ENCODE measurements at places on chromosomes 13 and 19.

DNA sequence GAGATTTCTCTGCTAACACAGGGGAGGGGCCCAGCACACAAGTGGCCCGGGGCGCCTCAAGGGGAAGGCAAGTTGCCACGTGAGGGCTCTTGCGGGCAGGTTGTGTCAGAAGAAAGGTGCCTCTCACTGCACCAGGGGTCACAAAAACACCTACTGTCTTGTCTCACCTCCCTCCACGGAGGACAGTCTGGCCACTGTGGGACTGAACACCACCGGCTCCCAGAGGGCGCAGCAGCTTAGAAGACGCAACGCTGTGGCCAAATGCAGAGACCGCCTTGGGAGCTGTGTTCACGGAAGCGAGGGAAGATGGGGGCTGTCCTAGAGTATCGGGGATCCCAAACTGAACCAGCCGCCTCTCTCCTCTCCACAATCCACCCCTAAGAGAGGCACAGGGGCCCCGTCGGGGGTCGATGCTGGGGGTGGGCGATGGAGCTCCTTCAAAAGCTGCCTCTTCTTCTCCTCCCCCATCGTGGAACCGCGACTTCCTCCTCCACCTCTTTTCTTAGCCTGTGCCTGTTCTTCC lies 177.5 kb downstream of the FOXO1 start:
- DNase-seq: no peak

GRCh38 chr13:37448153-37448552 lies 150.4 kb downstream of the POSTN start:
- no peak for DNase-seq

DNA sequence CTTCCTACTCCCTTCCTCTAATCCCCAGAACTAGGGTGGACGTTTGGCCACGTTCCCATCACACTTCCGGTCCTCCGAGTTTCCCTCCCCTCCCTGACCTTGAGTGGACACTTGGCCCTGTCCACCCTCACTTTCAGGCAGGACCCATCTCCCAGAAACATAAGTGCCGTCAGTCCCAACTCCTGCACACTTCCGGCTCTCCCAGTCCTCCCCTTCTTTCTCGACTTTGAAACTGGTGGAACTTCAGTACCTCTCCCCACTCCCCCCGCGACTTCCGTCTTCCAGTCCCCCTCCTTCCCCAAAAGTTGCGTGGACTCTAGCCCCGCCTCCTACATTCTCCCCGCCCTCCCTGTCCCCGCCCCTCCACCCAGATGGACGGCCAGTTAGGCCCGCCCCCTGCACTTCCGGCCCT lies 278 bp upstream of the ZNF274 start:
- no peak for DNase-seq

DNA sequence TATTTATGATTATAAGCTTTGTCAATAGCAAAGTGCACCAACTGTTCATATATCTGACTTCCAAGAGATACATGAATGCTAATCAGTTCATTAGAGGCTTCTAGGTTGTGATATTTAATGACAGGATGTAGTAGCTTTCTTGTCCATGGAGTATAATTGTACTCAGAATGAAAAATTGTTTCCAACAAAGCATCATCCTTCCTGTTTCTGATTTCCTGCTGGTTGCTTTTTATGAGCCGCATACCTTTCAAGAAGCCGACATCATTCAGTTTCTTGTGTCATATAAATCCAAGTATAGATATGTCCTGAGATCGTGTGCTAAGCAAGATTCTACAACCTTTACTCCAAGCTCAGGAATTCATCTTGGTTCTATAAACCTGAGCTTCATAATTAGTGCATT lies 326.6 kb downstream of the DIAPH3 start:
- no peak for DNase-seq

GRCh38 chr13:99995589-99996380 lies 14.2 kb downstream of the ZIC2 start:
- no peak for DNase-seq

DNA sequence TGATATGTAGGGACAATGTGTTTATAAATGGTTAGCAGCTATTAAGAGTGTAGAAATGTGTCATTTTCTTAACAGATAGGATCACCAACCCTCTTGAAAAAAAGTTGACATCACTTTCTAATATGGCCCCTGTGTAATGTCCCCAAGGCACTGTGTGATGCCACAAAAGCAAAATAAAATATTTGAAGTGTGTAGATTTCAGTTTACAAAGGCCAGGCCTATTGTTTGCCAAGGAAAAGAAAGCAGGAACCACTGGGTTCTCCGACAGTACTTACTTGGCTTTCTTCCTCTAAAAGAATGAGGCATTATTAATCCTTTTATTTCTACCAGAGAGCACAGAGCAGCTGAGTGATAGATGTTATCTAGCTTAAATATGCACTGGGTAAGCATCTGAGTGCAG lies 10.5 kb upstream of the GJA3 start:
- no peak for DNase-seq

- DNase-seq: peak; percentile 57
Observed at GRCh38 chr19:8342684-8343482, at the start of gene KANK3. Gene KANK3, minus strand, starts transcription at chr19:8343262. Its CDS starts 5,434 bp downstream, at chr19:8337828.

DNA sequence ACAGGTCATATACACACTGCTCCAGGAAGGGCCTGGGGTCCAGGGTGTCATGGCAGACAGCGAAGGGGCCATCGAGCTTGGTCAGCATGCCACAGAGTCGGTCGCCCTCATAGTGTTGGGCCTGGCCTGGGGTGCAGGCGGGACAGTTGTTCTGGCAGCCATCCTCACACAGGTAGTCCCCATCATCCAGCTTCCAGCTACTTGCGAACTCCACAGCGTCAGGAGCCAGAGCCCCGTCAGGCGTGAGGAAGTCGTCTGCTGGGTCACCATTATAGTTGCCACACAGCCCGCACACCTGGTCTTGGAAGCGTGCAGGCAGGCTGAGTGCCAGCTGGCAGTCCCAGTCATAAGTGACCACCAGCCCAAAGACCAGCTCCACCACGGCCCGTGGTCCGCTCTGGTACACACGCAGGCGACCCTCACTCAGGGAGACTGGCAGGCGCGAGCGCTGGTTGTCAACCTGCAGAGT lies 16.2 kb downstream of the FCGBP start:
- no peak for DNase-seq

GRCh38 chr13:31242367-31242766 lies 42.6 kb downstream of the B3GLCT start:
- no peak for DNase-seq

- no peak for DNase-seq
Observed at GRCh38 chr13:99929866-99930265, 41.7 kb downstream of the ZIC5 start.

GRCh38 chr13:32234914-32235313 lies 80.2 kb downstream of the ZAR1L start:
- DNase-seq: no peak

DNA sequence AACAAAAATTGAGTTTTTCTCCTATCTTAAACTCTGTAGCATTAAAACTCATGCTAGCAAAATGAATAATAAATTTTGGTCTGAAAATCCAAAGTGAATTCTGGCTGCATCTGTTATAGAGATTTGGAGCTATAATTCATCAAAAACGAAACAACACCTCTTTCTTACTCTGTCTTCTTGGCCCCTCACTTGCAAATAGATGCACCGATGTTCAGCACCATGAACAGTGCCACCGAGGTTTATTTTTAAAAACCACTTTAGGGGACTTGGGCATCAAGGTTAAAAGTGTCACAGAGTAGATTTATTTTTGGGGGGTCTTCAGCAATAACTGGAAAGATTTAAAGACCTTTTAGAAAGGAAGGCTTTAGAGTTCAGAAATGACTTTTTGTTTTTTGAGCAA lies 26.1 kb upstream of the EID2 start:
- no peak for DNase-seq

- no peak for DNase-seq
Observed at GRCh38 chr13:114032126-114032799, 58.4 kb upstream of the C13orf46 start.

DNA sequence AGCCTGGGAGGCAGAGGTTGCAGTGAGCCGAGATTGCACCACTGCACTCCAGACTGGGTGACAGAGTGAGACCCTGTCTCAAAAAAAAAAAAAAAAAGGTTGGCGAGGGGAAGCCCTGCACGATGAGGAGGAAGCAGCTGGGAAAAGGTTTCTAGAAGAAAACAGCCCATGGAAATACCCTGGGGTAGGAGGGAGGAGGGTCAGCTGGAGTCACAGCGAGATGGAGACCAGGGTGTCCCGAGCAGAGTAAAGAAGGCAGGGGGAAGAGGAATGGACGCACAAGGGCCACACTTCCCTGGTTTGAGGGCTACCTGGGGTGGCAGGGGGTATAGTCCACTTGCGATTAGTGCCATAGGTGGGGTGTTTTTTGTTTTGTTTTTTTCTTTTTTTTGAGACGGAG lies 6.4 kb downstream of the KANK3 start:
- no peak for DNase-seq

- DNase-seq: no peak
Observed at GRCh38 chr19:54160182-54160811, 776 bp upstream of the LENG1 start.

DNA sequence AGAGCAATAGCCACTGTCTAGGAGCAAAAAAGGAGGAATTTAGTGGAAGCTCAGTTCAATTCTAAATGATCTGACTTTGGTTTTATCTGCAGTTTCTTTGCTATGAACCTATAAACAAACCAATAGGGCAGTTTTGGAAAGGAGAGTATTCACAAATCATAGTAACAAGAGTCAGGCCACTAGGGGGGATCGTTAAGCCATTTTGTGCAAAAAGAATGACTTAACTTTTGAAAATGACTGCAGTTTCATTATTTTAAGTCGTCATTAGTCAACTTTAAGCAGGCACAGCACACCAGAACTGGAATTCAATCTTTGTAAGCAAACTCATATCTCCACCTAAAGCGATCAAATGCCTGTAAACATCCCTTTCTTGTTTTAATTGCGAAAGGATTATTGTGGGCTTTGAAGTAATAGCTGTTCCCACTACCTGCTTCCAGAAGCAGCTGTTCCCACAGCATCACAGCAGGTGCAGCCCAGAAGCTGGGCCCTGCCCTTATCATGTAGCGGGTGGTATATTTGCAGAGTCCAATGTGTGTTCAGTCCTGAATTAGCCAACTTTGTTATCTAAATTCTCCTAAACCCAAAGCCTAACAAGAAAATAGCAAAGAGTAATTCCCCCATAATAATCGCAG lies 51.5 kb downstream of the SOX21 start:
- no peak for DNase-seq

- no peak for DNase-seq
Observed at GRCh38 chr19:5054551-5055456, 85.9 kb downstream of the KDM4B start.

- no peak for DNase-seq
Observed at GRCh38 chr13:77515785-77516184, 19.7 kb upstream of the SCEL start.

GRCh38 chr13:106331116-106331515 lies 204.3 kb downstream of the EFNB2 start:
- no peak for DNase-seq

- DNase-seq: no peak
Observed at GRCh38 chr19:19452243-19453124, 47.0 kb downstream of the GATAD2A start.

GRCh38 chr13:36770741-36771140 lies 48.3 kb upstream of the RFXAP start:
- DNase-seq: no peak

DNA sequence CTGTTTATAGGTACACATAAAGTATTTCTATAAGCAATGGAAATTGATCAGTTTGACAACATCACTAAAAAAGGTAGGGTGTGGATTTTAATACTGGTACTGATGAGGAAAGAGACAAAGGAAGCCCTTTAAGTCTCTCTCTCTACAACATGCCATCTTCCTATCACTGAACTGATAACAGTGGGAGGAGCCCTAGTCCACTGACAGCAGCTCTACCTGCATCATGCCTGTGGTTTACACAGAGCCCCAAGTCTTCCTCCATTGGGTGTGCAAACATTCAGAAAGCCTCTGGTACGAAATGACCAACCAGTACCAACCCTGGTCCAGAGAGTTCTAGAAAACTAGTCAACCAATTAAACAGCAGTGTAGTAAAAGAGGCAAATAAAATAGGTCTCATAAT lies 53.4 kb downstream of the KLF12 start:
- no peak for DNase-seq

- DNase-seq: no peak
Observed at GRCh38 chr13:33879118-33879517, 61.2 kb downstream of the RFC3 start.
